ENCODE measurements at places on chromosomes 16 and 17. TPM values are rescaled to one million over a fixed set of nuclear protein-coding genes. Genes with fewer than 3 reads are reported as not detected.

Gene CTF1
- total RNA-seq, result 0.81 TPM

Gene C17orf78
- total RNA-seq, result not detected

Gene CD300E
- total RNA-seq, result 0.10 TPM

Gene ASB16
- total RNA-seq, result not detected

Gene UMOD
- total RNA-seq, result not detected

Gene TNP2
- total RNA-seq, result not detected

Gene CDRT4
- 11.6 TPM for total RNA-seq

Gene CCL23
- total RNA-seq, result not detected

Gene COX6A2
- total RNA-seq, result not detected

Gene FNDC8
- not detected for total RNA-seq

Gene MYH13
- total RNA-seq, result not detected

Gene DNAAF1
- total RNA-seq, result 0.30 TPM

Gene TAT
- not detected for total RNA-seq

Gene C16orf74
- total RNA-seq, result 83.3 TPM

Gene KRTAP9-2
- not detected for total RNA-seq

Gene HOXB6
- total RNA-seq, result not detected

Gene SMPD3
- total RNA-seq, result 1.2 TPM

Gene GLIS2
- total RNA-seq, result not detected

Gene TBX2
- not detected for total RNA-seq

Gene DNAH3
- not detected for total RNA-seq

Gene HOXB4
- 1.7 TPM for total RNA-seq

Gene ANKFN1
- not detected for total RNA-seq

Gene CACNA1G
- 0.05 TPM for total RNA-seq

Gene NUDT7
- total RNA-seq, result 4.6 TPM

Gene SLC6A2
- total RNA-seq, result not detected

Gene ZP2
- total RNA-seq, result not detected

Gene MYO15A
- total RNA-seq, result 2.5 TPM

Gene TP53TG3C
- total RNA-seq, result not detected

Gene ADAM11
- 0.39 TPM for total RNA-seq

Gene SGCA
- 3.8 TPM for total RNA-seq

Gene CD300A
- total RNA-seq, result 2.4 TPM

Gene CKLF
- total RNA-seq, result 28.9 TPM

Gene SLC13A2
- not detected for total RNA-seq

Gene PRKCB
- total RNA-seq, result 373 TPM

Gene PRAC2
- not detected for total RNA-seq

Gene KRTAP4-3
- not detected for total RNA-seq

Gene MYH3
- total RNA-seq, result 13.5 TPM

Gene OR1D5
- total RNA-seq, result not detected
